ENCODE measurements at places on chromosomes 11 and 22.

- peaks cover 9% of the 10 kb centered on the region for H3K36me3 ChIP-seq
- no peak overlapping the region for H3K4me3 ChIP-seq
- no peaks in the 10 kb centered on the region for H3K4me1 ChIP-seq
- H3K27me3 ChIP-seq: no peaks in the 10 kb centered on the region
- no peak for DNase-seq
Observed at GRCh38 chr11:3666023-3666530, 5.1 kb downstream of the CHRNA10 start.

GRCh38 chr11:43267856-43268580, 43.8 kb upstream of the API5 start:
- no peak overlapping the region for H3K4me3 ChIP-seq
- H3K27me3 ChIP-seq: no peaks in the 10 kb centered on the region
- no peaks in the 10 kb centered on the region for H3K36me3 ChIP-seq
- no peak for DNase-seq
- H3K27ac ChIP-seq: no peak overlapping the region

DNA sequence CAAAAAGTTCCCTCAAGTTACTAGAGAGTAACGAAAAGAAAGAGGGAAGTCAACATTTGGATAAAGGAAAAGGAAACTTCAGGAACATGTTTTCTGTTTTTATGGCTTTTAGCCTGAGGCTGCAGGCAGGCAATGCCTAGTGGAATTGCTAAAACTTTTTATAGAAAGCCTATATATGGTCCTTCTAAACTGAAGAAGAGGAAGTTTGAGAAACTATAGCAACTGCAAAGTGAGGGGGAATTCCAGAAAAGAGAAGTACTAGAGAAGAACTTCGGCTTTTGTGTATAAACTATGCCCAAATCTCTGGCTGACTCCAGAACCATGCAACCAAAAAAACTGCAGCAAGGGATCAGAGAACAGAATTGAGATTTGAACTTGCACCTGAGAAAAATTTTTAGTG, 74.3 kb upstream of the ARHGAP42 start:
- no peak overlapping the region for H3K4me3 ChIP-seq
- no peak for DNase-seq
- no peaks in the 10 kb centered on the region for H3K36me3 ChIP-seq
- H3K27me3 ChIP-seq: no peaks in the 10 kb centered on the region

DNA sequence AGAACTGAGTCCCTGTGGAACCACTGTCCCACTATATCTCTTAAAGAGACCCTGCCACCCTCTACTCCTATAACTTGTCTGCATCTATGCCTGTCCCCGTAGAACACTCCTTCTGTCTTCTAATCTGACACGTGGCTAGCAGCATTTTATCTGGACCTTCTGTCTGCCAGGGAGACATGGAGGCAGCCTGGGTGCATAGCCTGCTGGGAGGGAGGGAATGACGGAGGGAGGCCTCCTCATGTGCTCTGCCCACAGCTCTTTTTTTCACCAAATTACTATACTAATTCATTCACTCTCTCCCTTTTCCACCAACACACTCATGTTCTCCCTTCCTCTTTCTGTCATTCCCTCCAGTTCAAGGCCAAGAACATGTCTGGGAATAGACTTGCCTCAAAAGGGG, 7.6 kb upstream of the THRSP start:
- H3K27ac ChIP-seq: no peak overlapping the region
- no peaks in the 10 kb centered on the region for H3K27me3 ChIP-seq
- no peaks in the 10 kb centered on the region for H3K36me3 ChIP-seq
- H3K4me1 ChIP-seq: peaks cover 4% of the 10 kb centered on the region
- H3K4me3 ChIP-seq: no peak overlapping the region
- DNase-seq: no peak

Measured in fibroblast of lung (primary cell).